ENCODE measurements at places on chromosomes 3 and 15.

DNA sequence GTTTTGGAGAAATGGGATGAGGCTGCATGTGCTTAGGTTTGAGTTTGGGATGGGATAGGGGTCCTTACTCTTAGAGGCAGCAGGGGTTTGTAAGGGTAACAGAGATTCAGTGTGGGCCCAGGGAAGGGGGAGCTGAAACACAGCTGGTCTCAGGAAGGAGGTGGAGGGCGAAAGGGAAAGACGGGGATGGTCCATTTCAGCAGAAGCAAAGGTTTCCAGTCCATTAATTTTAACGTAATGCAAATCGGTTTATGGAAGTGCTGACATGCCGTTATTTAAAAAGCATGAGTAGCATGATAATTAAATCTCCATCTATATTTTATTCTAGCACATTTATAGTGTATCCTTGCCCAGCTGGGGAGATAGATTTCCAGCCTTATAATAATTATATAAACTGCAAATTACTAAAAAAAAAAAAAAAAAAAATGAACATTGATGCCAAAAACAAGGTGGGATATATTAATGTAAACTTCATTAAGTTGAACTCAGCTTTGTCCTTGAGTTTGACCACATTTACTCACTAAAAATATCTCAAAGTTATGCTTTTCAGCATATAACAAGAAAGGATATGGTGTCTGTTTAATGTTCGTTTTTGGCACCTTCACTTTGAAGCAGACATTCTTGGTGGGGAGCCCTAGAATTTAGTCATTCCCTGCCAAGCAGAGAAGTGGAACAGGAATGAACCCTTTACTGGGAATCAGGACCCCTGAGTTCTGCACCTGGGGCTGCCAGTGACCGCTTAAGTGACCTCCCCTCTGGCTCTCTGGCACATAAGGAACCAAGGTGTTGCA is 234.7 kb downstream of the THSD4 start:
- no peak for DNase-seq

GRCh38 chr15:89768071-89768500 is 8.0 kb upstream of the MESP2 start:
- no peak for DNase-seq

DNA sequence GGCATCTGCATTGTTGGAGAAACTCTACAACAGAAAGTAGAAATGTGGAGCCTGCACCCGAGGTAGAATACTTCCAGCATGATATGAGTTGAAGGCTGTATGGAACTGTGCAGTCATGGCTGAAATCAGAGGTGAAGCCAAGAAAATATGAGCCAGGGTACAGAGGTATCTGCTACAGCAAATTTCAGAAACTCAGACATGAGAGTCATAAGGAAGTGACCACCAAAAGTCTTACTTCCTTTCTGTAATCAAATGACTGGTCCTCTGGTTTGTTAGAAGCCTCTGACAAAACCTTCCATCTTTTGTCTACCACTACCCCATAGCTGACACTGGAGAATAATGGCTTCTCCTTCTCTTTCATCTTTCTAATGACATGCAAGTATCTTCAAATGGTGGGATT is 159.4 kb downstream of the TMEM108 start:
- DNase-seq, result no peak

GRCh38 chr3:52854013-52854412 is 19.2 kb upstream of the MUSTN1 start:
- no peak for DNase-seq

GRCh38 chr3:97125902-97126499 is 311.6 kb downstream of the EPHA6 start:
- DNase-seq, result no peak

GRCh38 chr3:27673701-27674100 is 48.4 kb downstream of the EOMES start:
- DNase-seq, result no peak

DNA sequence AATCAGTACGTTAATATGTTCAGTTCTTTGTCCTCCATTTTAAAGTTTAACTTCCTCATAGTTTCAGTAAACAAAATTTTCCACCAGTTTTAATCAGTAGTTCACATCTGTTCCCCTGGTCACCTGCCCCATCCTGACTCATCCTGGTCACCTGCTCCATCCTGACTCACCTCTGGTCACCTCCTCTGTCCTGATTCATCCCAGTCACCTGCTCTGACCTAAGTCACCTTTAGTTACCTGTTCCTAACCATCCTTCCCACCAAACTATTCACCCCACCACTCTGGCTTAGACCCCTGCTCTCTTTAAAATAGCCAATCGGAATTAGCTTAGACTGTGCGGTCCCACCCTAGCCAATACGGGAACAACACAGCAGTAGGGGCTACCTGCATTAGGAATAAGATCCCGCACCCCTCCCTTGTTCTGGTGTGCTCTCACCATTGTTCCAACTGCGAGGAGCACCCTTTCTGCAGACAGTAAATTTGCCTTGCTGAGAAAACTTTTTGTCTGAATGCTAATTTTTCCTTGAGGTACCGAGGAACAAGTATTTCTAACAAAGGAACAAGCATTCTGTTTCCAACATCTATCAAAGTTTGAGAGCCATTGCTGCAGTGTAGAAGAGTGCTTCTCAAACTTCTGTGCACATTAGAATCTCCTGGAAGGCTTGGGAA is 169.3 kb downstream of the ADAMTS17 start:
- no peak for DNase-seq

- no peak for DNase-seq
Measured at GRCh38 chr15:75551091-75551490, 28.0 kb downstream of the PTPN9 start.

- DNase-seq, result no peak
Measured at GRCh38 chr3:64460141-64460730, 227.6 kb downstream of the ADAMTS9 start.

- DNase-seq, result no peak
Measured at GRCh38 chr3:72080095-72080494, 295.1 kb upstream of the PROK2 start.

GRCh38 chr3:1677576-1678156 is 421.0 kb upstream of the CNTN4 start:
- DNase-seq, result no peak

DNA sequence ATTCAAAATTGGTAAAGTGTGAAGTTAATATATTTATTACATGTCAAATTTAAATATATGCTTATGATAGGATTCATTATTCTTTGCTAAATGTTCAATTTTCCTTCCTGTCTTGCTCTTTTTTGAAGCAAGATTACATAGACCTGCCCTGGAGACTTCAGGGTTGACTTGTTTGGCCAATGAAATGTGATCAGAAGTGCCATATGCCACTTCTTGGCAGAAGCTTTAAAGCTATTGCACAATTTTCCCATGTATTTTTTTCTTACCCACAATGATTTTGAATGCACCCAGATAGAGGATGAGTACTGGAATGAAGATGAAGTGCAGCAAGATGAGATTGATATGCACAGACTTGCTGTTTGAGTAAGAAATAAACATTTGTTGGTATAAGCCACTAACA is 406.3 kb upstream of the BCHE start:
- DNase-seq, result no peak

DNA sequence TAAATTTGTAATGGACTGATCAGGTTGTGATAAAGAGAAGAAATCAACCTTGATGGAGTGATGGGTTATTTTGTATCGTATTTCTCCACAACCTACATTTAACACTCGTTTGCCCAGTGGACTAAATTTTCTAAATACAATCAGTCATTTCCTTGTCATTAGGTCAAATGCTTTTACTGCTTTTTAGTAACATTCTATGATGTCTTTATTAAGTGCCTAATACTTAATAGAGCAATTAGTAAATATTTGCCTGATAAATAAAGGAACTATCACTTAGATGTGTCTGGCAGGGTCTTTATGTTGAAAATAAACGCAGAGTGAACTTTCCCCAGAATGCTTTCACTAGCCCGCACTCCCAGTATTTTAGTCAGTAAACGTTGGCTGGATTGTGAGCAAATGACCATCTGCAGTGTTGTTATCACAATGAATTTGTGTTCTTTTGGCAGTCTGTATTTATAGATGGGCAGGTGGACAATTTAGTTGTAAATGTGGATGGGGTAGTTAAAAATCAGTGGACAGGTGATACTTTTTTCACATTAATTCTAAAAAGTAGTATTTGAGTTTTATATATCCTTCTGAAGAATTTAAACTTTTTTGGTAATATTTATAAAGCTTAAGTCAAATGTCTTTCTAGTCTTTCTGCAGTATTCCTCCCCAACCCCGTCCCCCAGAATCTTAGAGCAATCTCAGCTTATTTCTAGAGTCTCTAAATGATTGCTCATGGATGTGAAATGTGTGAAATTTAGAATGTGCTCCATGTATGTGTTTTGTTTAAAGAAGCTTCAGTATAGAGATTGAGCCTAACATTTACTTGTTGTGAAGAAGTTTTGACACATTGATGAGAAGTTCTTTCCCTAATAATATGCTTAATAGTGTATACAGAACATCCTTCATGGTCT is 4.9 kb downstream of the USP3 start:
- DNase-seq, result no peak

Measured in brain microvascular endothelial cell (primary cell).